ENCODE measurements at places on chromosomes 1 and 21.

DNA sequence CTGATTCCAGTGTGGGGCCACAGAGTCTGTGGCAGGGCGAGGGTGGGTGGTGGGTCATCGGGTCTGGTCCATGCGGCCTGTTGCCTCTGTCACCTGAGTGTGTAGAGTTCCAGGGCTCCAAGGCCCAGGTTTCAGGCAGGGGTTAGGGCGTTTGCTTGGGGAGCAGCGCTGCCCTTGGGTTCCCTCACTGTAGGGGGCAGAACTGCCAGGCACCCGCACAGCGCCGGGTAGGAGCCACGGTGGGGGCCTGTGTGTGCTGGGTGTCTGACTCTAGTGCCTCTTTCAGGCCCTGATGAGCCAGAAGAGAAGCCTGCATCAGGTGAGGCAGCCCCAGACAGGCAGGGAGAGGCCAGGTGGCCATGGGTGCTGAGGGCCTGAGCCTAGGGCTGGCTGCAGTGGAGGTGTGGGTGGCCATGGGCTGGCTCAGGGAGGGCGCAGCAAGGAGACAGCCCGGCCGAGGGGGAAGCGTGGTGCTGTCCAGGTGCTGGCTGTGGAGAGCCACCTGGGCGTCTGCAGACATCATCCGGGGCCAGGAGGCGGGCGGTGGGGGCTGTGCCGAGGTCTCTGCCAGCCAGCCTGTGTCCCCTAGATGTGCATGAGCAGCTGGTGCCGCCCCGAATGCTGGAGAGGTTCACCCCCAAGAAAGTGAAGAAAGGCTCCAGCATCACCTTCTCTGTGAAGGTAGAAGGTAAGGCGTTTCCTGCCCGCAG lies 72.3 kb downstream of the TRIM11 start:
- DNase-seq = no peak

GRCh38 chr1:47213230-47213963 lies 18.6 kb downstream of the TAL1 start:
- DNase-seq = no peak

- no peak for DNase-seq
These were observed 153.4 kb downstream of the DHRS3 start for GRCh38 chr1:12464598-12465056.

GRCh38 chr1:186112280-186112679 lies 262.8 kb downstream of the TPR start:
- no peak for DNase-seq

DNA sequence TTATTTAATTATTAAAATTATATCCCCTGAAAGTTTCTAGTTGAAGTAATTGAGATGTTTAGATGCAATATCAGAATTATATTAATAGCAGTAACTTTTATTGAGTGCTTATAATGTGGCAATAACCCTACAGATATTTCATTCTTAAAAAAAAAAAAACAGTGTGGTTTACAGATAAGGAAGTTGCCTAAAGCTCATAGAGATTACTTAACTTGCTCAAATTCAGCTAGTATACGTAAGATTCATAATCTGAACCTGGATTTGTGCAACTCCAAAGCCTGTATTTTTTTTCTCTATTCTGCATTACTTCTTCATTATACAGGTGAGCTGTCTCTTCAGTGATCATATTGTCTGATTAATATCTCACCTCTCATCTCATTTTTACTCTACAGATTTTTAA lies 156.0 kb upstream of the PTBP2 start:
- DNase-seq = no peak

DNA sequence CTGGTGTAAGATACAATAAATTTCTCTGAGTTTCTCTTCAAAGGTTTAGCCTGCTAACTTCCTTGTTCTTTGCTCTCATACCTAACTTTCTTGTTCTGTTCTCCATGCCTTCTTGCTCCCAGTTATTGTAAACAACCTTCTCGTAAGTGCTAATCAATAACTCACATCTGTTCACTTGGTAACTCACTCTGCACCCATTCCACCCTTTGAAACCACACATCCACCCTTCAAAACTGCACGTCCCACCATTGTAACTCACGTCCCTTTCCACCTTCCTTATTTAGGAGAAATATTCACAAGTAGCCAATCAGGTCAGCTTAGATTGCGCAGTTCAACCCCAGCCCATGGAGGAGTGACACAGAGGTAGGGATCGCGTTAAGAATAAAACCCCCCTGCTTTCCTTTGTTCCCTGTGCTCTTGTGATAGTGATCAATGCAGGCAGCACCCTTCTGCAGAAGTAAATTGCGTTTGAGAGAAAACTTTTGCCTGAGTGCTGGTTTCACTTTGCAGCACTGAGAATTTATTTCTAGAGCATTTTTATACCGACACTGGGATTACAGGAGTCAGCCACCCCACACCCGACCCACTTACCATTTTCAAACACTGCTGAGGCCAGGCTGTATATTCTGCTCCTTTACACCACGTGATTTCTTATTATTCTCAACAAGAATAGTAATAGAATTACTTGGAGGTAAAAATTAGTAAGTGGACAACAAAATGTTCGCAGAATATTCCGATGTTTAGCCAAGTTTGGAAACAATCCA lies 789.2 kb upstream of the RGS18 start:
- DNase-seq = no peak

DNA sequence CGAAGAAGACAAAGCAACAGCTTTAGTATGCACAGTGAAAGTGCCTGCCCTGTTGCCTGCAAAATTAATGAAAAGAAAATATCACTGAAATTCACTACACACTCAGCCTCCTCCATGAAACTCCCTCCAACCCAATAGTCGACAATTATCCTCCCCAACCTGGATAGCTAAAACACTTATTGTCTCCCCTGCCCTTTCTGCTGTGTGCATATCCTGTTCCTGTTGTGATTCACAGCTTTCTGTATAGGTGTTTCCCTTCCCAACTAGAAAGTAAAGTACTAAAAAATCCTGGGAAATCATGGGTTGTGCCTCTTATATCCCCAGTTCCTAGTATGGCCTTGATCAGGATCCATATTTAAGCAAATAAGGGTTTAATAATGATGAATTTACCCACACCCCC lies 412.1 kb downstream of the LTN1 start:
- no peak for DNase-seq

GRCh38 chr1:155871390-155871789 lies 12.0 kb downstream of the SYT11 start:
- no peak for DNase-seq

DNA sequence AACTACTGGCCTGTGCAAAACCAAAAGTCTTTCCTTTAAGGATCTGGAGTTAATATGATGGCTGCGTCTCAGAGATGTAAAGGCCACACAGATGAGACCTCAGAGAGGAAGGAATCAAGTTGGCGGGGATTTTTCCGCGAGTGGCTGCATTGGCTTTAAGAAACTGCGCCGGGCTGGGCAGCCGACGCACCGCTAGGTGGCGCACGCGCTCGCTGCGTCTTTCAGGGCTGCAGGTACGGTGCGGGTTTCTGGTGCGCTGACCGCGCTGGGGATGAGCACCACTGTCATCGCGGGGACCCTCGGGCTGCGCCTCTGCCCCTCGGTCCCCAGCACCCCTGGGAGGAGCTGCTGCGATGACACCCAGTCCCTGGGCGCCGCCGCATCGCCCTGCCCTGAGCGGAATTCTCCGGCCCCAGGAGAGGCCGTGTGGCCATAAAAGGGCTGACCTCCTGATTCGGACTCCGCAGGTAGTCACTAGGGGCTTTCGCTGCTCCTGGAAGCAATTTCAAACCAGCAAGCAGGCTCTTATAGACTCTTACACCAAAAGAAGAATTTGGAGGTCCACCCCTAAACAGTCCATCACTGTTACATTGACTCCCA lies 241.0 kb downstream of the KCNJ6 start:
- peak; percentile 42 for DNase-seq

DNA sequence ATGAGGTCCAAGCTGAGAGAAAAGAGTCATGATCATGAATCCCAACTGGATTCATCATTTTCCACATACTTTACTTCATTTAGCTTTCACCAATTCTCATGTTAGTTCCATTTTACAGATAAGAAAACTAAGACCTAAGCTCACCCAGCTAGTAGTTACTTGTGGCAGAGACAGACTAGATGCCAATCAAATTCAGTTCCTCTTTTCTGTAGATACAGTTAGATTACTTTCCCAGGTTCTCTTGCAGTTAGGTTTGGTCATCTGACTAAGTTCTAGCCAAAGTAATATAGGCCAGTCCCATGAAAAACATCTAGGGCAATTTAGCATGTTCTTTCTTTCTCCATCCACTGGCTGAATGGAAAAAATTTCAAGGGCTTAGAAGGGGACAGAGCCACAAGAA lies 8.9 kb upstream of the KCND3 start:
- no peak for DNase-seq

GRCh38 chr1:224852901-224853568 lies 76.4 kb upstream of the DNAH14 start:
- DNase-seq = peak; percentile 4

DNA sequence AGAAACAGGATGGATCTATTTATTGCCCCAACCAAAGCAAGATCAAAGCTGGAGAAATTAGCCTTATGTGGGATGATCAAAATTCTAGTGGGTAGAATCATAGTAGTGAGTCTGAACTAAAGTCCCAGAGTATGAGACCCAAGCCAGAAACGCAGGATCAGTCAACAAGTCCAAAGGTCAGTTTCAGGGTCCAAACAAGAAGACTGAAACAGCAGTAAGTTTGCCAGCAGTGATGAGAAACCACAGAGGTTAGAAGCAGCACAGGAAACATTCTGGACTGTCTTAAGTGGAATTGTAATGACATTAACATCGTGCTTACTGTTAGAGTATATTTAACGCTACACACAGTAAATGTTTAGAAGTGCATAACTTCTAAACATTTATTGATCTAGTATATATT lies 251.0 kb downstream of the LRRIQ3 start:
- no peak for DNase-seq

GRCh38 chr1:164689672-164690511 lies 130.9 kb downstream of the PBX1 start:
- DNase-seq = no peak

DNA sequence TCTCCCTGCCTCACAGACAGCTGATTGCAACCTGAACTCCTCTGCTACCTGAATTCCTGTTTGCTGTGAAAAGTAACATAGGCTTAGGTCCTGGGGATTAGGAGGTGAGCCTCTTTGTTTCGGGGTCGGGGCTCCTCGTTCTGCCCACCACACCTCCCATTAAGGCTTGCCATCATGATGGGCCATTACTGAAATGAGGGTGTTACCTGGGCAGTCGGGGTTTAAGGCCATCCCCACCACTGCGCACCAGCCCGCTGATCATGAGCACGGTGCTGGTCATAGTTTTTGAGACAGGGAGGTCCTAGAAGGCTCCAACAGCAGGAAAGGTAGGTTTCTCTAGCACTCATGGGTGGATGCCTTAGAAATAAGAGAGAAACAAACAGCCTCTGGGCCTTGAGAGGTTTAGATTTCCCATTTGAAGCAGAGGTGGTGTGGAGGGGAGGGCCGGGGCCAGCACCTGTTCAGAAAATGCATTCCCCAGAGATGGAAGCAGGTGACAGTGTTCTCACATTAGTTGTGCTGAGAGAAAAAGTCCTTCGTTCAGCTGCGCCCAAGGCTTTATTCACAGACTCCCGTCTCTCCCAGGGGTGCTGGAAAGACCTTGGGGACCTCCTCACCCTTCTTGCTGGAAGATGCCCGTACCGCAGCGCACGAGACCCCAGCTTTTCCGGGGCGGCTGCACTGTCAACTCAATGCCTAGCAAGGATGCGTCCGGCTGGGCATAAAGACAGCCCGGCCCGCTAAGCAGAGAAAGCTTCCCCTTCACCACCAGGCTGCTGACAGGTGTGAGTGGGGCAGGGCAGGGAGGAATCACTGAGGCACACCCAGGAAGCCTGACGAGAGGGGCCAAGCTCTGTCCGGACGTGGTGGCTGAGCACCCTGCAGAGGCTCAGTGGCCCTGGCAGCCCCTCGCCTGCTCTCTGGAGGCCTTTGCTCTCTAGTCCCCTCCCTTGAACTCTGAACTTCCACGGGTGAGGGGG lies 125.5 kb downstream of the PGBD5 start:
- DNase-seq = no peak

GRCh38 chr1:13642306-13643004 lies 57.5 kb upstream of the PRDM2 start:
- DNase-seq = no peak

- no peak for DNase-seq
These were observed 349.4 kb upstream of the RUNX1 start for GRCh38 chr21:35398346-35398982.

GRCh38 chr21:19833082-19833481 lies 1165.1 kb upstream of the NCAM2 start:
- DNase-seq = no peak

DNA sequence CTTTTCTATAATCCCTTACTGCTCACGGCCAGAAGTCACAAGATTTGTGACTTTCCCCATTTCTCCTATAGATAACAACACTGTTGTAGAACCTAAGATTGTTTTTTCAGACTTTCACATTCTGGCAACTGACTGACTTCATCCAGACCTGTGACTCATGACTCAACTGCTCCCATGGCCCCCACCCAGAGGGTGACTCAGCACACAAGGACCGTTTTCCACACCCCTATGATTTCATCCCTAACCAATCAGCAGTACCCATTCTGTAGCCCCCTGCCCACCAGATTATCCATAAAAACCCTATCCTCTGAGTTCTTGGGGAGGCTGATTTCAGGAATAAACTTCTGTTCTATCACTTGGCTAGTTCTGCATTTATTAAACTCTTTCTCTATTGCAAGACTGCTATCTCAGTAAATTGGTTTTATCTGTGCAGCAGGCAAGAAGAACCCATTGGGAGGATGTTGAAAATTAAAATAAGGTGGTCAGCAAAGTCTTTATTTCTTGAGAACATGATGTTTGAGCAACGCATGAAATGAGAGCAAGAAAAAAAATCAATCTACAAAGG lies 79.7 kb downstream of the NGF start:
- no peak for DNase-seq

GRCh38 chr1:187952446-187952845 lies 1123.7 kb downstream of the PLA2G4A start:
- DNase-seq = no peak

- no peak for DNase-seq
These were observed 43.2 kb downstream of the UTP25 start for GRCh38 chr1:209871006-209871405.

DNA sequence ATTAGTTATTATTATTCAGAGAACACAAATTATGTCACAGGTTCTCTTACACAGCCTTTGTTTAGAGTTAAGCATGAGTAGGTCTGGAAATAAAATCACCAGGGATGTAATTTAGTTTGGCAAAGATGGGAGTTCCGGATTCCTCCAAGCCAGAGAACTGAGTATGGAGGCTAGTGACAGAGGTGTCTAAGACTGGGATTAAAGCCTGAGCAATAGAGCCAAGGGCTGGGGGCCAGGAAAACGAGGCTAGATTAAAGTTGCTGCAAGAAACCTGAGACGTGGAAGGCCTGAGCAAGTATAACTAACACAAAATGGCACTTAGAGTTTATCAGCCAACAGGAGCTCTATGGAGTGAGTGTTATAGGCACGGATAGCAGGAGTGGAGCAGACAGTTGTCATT lies 381.6 kb downstream of the SRGAP2C start:
- no peak for DNase-seq

- no peak for DNase-seq
These were observed 284.0 kb downstream of the RPS6KC1 start for GRCh38 chr1:213335084-213335483.

DNA sequence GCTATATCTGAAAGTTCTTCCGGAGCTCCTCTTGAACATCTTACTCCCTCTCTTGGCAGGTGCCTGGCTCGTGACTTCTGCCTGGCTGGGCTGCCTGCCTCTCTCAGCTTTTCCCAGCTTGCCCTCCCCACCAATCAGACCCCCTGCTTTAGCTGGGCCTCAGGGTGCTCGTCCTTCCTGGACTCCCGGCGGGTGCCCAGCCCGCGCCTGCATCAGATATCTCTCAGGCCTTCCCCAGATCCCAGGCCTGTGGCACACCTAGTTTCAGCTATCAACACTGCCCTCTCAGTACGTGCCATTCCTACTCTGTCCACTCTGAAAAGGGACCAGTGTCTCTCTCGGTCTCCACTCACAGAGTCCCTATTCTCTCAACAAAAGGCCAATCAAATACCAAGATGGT lies 96.5 kb upstream of the CLDN14 start:
- no peak for DNase-seq
